Umbilical cord (tissue), 2 donors: ENCODE measurements at places on chromosomes 12 and 14.

- DNase-seq: no peak
These were observed 1317.0 kb downstream of the TMEM121 start for GRCh38 chr14:106843386-106843785.

DNA sequence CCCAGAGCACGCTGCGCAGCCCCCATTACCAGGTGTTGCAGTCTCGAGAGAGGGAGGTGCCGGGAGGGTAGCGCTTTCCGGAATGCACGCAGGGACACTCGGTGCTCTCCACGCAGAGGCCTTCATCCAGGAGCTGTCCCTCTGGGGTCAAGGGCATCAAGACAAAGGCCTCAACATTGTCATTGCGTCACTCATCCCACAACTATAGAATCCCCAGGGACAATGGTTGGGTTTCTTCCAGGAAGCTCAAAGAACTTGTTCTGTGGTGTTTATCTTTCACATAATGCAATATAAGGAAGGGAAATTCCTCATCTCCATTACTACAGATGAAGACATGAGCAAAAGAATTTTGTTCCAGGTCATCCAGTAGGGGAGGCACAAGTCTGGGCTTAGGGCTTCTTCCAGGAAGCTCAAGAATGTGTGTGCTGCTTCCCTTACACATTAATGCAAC, 52.1 kb downstream of the VWF start:
- no peak for DNase-seq

- DNase-seq: no peak
These were observed 155.6 kb downstream of the DYRK2 start for GRCh38 chr12:67804168-67804567.

DNA sequence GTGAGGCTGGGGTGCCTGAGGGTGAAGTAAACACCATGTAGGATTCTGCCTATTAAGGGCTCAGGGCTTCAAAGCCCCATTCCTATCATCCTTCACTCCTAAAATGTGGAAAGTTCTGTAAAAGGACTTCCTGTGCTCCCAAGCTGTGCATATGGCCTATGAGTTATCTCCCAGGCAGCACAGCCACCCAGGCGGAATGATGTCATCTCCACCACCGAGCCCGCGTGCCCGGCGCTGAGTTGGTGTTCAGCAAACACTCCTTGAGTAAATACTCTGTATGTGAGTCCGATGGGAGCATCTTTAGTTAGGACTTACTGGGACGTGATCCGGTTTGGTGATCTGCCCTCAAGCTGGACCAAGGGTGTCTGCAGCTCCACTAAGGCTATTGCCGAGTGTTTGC, 437.3 kb downstream of the MED13L start:
- DNase-seq: no peak

DNA sequence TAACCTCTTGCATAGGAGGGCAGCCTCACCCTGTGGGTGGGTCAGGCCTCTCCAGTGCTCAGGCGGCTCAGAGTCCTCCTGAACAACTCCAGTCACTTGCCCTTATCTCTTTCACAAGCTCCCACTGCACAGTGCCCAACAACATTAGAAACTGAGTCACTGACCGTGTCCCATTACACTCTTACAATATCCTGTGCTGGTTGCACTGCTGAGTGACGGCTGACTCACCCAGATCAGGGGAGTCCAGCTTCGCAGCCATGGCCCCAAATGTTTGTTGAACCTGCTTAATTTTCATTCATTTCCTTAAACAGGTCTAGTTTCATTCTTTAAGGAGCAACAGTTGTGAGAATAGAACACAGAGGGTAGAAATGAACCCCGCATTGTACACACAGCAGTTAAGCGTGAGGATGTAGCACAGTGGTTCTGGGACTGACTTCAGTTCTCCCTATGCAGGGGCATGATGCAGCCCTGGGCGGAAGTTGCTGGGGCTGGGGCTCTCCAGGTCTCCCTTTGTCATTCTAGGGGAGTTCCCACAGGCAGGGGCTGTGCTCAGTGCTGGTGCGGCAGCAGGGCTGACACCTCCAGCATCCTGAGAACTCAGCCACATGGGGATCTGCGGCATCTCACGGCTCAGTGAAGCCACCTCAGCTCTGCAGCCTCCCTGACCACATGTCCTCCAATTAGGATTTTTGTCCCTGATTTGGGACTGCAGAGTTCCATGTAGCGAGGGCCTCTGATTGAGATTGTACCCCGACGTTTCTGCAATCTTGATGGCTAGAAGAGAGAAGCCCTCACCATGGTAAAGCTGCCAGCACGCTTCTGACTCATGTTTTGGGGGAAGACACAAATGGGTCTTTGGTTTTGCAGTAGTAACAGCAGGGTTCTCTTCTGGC, 16.1 kb downstream of the GPR68 start:
- DNase-seq: no peak

DNA sequence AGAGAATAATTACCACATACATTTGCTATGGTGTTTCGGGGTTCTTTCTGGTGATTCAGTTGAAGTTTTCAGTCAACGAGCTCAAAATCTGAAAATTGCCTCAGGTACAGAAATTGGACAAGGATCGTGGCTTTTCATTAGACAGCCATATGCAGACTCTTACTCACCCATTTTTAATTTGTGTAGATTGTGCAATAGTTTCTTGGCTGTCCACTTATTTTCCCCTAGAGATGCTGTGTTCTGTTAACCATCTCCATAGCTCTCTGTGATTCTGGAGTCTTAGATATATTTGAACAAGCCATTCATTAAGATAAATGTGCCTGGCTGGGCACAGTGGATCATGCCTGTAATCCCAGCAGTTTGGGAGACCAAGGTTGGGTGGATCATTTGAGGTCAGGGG, 497.1 kb upstream of the RPL10L start:
- DNase-seq: no peak
